ENCODE measurements at places on chromosomes 4 and X.

DNA sequence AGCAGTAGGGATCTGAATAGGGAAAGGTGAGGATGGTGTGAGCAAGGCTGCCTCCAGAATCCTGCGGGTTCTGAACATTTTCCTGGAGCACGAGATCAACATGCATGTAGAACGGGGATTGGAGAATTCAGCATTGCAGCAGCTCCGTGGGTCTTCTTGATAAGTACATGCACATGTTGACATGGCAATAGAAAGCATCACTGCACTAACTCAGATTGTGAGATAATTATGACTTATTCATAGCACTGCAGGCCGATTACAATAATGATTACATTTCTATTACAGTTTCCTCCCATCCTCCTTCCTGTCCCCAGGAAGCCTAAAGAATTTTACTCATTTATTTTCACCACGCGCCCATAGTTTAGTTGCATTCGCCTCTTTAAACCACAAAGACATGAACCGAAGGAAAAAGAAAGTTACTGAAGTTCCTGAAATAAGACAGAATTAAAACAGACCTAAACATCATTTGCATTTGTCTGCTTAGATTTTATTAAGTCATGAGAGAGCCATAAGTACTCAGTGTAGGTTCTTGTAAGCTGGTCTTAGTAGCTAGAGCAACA lies 61.3 kb upstream of the ARX start:
- DNase-seq = no peak

- DNase-seq = peak; percentile 31
Observed at GRCh38 chrX:115972717-115973116, 197.8 kb upstream of the AGTR2 start.

GRCh38 chr4:101186567-101187184 lies 160.7 kb downstream of the PPP3CA start:
- no peak for DNase-seq

GRCh38 chrX:119970574-119970973 lies 27.0 kb upstream of the NKAP start:
- DNase-seq = no peak

DNA sequence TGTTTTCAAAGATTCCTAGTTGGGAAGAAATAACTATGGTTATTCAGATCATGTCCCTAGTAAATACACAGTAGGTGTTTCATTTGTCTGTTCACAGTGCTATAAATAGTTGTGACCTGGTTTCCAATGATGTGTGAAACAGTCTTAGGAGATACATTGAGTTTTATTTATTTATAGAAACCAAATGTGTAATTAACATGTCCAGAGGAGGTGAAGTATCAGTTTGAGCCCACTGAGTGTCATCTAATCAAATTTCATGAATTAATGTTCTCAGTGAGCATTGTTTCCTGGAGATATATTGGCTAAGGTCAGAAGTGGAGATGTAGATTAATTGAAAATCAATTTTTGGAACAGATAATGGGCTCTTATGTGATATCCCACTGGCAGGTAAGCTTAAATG lies 996.3 kb downstream of the FSTL5 start:
- DNase-seq = no peak

DNA sequence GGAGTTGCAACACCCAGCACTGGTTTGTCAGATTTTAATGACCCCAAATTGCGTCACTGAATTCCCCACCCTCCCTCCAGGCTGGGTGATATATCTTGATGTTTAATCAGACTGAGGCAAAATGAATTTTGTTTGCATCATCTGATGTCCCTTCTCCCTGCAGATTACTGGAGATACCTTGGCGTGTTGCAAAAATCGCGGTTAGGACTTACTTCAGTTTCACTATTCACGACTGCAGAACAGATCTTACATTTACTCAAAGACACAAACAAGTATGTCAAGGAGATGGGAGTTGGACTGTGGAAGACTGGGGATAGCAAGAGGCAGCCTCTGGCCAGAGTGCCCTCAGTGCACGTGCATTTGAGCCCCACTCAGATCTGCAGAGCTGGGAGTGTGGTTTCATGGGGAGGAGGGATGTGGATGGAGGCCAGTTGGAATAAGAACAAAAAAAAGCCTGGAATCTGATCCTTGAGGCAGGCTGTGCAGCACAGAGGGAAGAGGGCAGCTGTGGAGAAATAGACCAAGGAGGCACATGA lies 92.2 kb upstream of the MTM1 start:
- no peak for DNase-seq

DNA sequence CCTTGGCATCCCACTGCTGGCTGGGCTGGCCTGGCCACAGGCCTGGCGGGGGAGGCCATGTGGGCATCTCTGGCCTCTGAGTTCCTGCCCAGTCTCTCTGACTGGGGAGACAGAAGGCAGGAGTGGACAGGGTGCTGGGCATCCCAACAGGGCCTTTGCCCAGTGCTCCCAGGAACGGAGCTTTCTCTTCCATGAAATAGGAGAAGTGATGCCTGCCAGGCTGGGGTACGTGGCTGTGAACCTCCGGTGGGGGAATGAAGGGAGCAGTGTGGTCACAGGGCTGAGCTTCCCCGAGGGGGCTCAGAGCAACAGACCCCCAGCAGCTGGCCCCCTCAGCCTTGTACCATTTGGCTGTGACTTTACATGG lies 40.4 kb upstream of the HMX1 start:
- no peak for DNase-seq

DNA sequence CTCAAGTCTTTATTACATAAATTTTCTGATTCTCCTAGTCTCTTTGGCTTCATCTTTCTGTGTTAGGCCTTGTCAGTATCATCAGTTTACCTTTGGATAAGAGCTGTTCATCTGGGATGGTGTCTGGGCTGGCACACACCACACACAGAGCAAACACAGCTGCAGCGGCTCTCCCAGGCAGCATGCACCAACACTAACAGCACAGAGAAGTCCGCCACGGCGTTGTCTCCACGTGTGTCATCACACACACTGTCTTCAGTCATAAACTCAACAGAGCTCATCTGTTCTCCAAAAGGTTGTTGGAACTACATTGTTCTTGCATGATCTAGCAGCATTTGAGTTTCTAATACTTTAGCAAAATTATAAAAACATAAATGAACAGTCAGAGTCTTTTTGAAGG lies 851.9 kb upstream of the FRG1 start:
- DNase-seq = no peak

DNA sequence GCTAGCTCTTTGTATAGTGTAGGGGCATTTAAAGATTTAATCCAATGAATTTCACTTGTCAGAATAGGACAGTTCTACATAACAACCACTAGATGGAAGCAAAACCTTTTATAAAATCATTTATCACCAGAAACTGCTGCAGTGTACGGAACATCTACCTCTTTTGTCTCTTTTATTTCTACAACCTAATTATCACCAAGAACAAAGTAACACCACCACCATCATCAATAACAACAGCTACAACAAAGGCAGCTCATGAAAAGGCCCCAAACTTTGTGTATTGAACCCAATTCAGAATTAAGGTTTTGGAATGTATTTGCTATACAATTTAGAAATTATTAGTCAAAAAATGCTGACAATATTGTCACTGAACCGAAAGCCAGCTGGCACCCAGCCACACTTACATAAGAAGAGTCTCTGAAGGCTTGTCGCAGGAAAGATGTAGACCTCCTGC lies 260.9 kb upstream of the RPS6KA3 start:
- DNase-seq = no peak

DNA sequence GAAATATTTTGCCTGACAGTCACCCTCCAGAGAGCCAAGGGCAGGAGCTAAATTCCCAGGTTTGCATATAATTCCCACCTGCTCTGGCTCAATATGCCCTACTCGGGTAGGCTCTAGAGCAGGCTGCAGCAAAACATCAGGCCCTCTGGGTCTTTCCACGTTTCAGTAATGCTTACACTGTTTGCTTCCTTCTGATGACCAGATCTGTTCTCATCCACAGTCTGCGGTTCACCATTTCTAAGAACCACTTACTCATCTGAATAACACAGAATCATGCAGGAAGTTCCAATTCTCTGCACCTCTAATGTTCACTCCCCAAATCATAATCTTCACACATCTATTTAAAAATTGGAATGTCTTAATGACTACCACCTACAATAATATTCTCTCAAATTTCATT lies 141.4 kb downstream of the PPP3CA start:
- no peak for DNase-seq

GRCh38 chr4:6217716-6218381 lies 17.5 kb upstream of the JAKMIP1 start:
- no peak for DNase-seq

All from globus pallidus (tissue), 1 donor.